ENCODE measurements at places on chromosomes 12 and 14.

DNA sequence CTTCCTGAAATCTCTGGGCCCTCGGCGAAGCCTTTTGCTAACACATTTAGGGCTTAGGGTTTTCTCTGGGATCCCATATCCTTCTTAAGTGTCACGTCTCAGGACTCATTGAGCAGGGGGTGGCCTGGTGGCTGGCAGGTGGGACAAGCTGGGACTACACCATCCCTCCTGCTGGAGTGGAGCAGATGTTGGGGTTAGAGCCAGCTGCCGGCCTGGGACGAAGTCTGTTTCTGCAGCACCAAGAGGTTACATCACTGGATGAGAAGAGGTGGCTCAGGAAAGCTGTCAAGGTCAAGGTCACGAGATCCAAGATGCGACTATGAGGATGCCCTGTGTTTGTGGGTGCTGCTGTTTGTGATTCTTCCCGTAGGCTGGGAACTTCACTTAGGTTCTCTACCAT lies 16.3 kb downstream of the SMCO2 start:
- DNase-seq: no peak

DNA sequence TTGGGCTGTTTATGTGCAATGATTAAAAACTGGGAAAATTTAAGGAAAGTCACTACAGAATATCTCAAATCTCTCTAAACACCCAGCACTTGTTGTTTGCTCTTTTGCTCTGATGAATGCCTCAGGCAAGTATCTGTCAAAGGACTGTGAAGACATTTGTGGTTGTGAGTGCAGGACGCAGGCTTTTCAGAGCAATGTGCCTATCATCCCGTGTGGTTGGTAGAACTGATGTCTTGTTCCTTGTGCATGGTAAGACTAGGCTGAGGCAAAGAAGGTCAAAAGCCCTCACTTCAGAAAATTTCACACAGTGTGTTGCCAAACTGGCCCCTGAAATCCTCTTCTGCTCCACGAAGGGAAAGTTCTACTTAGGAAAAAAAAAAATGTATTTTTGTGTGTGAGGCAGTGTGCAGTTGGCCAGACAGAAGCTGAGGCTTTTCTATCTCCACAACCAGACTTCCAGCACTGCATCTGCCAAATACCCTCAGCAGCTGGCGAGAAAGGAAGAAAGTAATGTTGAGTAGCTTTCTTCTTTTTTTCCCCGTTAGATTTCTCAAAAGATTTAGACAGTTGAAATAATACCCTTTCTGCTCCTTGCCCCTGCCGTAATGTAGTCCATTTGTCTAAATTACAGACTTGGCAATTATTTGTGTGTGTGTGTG lies 1103.1 kb downstream of the VRK1 start:
- DNase-seq: no peak

DNA sequence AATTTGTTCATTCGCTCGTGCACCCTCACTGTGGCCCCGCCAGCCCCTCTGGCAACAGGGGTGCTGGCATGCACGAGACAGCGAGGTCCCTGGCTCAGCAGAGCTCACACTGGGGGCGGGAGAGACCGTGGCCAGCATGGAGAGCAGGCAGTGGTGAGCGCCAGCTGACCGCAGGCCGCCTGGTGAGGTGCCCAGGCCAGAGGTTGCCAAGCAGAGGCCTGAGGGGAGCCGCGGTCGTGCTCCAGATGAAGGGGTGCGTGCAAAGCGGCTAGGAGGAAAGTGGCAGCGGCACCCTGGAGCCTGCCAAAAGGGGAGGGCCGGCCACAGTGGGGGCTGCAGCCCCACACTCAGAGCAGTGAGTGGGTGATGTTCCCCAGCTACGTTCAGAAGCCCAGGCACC lies 56.1 kb downstream of the CDC42BPB start:
- DNase-seq: no peak

- no peak for DNase-seq
Measured at GRCh38 chr12:122646517-122647217, 56.5 kb downstream of the HCAR2 start.

GRCh38 chr12:127660961-127661360 lies 606.0 kb upstream of the TMEM132C start:
- DNase-seq: no peak

DNA sequence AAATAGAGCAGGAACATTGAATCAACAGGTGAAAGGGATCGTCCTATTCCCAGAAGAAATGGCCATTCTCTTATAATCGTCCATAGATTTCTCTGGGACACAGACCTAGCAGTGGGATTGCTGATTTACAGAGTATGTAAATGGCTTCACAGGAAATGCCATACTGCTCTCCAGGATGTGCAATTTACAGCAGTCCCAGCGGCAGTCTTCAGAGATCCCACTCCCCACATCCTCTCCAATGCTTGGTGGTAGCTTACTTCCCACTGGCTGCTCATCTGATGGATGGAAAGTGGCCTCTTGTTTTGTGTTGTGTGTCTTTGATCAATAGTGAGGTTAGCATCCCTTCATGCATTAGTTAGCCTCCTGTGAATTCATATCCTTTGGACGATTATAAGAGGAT lies 58.1 kb upstream of the PRMT8 start:
- DNase-seq: no peak

All from naive thymus-derived CD8-positive, alpha-beta T cell (primary cell).